ENCODE measurements at places on chromosomes 12 and 14.

GRCh38 chr14:80213602-80214001, 2.3 kb upstream of the DIO2 start:
- DNase-seq = no peak

- DNase-seq = no peak
Observed at GRCh38 chr12:71870416-71870815, 30.9 kb downstream of the TBC1D15 start.

GRCh38 chr14:68718023-68718990, 74.6 kb downstream of the ZFP36L1 start:
- DNase-seq = no peak

DNA sequence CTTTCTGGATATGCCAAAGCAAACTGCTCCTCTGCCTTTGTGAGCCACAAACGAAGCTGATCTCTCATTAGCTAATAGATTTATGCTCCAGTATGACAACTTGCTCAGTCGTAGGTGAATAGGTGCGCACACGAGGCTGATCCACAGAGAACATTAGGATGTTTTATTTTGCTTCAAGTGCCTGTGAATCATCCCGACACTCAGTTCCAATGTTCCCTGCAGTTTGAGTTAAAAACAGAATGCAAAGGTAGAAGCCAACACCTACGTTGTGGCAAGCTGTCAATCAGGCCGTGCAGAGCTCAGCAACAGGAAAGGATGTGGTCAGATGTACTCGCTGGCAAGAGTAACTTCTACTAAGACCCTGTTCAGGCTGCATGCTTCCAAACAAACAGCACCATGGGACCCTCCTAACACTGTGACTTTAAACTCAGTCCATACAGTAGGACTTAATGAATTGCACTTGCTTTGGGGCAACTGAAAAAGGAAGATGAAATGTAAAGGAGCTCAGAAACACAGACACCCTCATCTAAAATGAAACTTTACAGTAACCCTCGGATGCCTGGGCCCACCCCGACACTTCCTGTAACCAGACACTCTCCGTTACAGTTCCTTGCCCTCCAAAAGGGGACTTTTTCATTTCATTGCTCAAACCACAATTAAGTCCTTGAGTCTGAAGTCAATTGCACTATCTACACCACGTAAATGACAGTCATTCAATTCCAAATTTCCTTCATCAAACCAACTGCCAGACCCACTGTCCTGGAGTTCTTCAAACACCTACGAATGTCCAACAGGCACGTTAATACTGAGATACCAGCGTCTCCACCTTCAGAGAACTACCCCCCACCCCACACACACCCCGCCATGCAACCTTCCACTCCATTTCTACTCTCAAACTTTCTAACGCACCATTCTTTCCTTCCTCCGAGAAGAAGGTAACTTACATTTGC, 1.6 kb downstream of the CCDC88C start:
- no peak for DNase-seq

DNA sequence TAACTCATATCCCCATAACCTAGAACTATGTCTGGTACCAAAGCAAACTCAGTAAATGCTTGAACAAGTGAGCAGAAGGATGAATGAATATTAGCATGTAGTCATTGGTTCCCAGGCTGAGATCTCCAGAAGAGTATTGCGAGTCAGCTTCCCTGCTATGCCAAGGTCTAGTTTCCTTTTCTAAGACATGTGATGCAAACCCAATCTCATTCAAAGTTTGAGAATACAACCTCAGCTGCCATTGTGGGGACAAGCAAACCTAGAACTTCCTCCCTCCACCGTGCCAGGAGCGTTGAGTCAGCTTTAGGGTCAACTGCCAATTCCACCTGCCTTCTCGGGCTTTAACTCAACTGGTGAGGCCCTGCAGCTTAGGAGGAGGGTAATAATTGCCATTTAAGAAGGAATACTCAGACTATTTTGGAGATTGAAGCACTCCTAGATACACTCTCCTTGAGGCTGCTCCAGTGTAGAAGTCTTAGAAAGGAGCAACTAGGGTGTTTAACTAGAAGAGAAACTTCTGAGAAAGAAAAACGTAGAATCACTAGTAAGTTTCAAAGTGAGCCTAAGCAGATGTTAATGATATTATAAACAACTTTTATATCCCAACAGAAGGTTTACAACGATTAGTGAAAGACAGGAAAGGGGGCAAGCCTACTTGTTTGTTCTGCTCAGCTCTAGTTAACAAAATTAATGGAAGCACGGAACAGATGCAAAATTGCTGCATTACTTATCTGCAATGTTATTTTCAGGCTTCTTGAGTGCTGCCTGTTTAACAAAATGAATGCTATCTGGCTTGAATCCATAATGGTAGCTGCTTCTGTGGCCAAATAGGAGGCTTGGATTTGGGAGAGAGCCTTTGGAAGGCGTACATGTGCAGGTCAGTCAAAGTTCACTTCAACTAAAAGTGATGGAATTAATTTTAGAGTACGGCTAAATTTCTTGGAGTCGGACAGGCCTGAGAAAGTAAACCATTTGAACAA, 96.9 kb downstream of the HELB start:
- no peak for DNase-seq

DNA sequence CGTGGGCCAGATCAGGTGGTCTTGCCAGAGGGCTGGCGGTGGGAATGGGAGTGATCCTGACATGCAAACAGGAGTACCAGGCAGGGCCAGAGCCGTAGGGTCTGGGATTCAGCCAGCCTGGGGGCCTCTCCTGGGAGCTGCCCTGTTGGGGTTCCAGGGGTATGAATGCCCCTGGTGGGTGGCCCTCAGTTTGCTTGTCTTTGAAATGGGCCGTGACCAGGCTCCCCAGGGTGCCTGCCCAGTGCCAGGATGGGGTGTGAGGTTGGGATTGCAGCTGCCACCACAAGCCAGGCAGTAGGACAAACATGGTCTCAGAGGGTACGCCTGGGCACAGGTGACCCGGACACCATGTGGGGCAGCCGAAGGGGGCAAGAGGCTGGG, 168.8 kb downstream of the KIF26A start:
- DNase-seq = no peak

GRCh38 chr12:52839436-52840105, 5.5 kb upstream of the KRT79 start:
- no peak for DNase-seq

DNA sequence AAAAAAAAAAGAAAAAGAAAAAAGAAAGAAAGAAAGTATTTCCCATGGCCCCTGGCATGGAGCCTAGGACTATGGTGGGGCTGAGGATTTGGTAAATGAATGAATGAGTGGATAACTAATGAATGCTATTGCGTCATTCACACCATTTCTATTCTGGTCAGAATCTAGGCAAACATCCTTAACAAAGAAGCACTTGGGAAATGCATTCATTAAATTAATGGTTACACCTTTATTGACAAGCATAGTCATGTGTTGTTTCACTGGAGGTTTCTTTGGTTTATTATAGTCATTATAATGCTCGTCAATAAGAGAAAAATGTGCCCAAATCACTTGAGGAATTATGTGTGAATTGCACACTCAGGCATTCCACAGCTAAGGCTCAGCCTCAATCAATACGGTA, 13.6 kb upstream of the AQP2 start:
- no peak for DNase-seq

- no peak for DNase-seq
Observed at GRCh38 chr14:63598807-63599206, 42.9 kb downstream of the WDR89 start.

- no peak for DNase-seq
Observed at GRCh38 chr12:94616203-94616729, 34.1 kb downstream of the TMCC3 start.

GRCh38 chr12:116492703-116493324, 66.4 kb upstream of the MAP1LC3B2 start:
- DNase-seq = no peak

DNA sequence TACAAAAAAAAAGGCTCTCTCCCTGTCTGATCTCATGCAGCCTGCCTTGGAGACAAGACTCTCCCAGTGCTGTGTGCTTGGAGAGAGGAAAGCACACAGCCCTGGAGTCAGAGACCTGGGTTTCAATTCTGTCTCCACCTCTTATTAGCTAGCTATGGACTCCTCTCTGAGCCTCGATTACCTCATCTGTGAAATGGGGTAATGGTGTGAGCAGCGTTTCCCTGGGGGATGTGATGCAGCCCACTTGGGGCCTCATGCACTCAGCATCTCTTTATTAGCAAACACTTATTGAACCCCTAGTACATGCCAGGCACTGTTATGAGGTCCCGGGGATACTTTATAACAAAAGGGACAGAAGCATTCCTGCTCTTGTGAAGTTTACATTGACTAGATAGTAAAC, 12.5 kb downstream of the SDS start:
- DNase-seq = no peak

DNA sequence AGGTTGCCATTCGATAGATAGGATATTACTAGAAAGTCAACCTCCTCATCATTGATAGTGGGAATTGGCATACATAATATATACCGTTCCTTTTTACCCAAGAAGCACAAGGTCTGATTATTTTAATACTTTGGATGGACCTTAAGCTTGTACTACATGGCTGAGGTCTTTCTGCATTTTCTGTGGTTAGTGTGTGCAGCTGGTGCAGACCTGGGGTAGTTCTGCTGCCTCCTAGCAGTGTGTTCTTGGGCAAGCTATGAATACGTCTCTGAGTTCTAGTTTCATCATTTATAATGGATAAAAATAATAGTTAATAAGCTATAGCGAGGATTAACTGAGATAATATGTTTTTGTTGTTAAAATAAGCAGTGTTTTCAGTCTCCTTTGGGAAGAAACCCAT, 2.2 kb downstream of the ZDHHC17 start:
- DNase-seq = no peak

DNA sequence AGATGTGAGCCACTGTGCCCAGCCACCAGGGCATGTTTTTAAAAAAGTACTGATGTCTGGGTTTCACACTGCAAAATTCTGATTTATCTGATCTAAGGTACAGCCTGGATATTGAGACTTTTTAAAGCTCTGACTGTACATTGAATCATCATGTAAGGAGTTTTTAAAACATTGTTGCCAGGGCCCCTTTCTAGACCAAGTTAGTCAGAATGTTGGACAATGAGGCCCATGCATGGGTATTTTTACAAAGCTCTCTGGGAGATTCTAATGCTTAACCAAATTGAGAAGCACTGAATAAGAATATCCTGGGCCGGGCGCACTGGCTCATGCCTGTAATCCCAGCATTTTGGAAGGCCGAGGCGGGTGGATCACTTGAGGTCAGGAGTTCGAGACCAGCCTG, 16.7 kb downstream of the TMEM19 start:
- no peak for DNase-seq

GRCh38 chr14:33335366-33335765, 396.7 kb downstream of the NPAS3 start:
- no peak for DNase-seq

DNA sequence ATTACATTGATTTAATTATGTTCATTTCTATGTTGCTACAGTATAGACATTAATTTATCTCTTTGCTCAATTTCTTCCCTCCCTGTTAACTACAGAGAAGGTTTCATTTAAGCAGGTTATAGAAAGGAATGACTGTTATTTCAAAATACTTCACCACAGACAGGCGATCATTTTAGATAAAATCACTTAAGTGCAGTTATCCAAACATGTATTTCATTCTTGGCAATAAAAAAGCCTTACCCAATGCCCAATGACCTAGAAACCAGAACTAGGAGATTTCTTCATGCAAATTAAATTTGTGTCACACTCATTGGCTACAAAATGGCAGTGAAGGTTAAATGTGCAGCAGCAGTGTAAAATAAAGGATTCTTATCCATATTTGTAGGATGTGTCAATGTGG, 266.4 kb downstream of the KCNH5 start:
- no peak for DNase-seq

GRCh38 chr14:84809158-84809557, 720.8 kb upstream of the FLRT2 start:
- DNase-seq = no peak
